ENCODE measurements at places on chromosomes 1 and 21.

- DNase-seq, result no peak
Measured at GRCh38 chr1:93839307-93839706, 39.7 kb downstream of the DNTTIP2 start.

DNA sequence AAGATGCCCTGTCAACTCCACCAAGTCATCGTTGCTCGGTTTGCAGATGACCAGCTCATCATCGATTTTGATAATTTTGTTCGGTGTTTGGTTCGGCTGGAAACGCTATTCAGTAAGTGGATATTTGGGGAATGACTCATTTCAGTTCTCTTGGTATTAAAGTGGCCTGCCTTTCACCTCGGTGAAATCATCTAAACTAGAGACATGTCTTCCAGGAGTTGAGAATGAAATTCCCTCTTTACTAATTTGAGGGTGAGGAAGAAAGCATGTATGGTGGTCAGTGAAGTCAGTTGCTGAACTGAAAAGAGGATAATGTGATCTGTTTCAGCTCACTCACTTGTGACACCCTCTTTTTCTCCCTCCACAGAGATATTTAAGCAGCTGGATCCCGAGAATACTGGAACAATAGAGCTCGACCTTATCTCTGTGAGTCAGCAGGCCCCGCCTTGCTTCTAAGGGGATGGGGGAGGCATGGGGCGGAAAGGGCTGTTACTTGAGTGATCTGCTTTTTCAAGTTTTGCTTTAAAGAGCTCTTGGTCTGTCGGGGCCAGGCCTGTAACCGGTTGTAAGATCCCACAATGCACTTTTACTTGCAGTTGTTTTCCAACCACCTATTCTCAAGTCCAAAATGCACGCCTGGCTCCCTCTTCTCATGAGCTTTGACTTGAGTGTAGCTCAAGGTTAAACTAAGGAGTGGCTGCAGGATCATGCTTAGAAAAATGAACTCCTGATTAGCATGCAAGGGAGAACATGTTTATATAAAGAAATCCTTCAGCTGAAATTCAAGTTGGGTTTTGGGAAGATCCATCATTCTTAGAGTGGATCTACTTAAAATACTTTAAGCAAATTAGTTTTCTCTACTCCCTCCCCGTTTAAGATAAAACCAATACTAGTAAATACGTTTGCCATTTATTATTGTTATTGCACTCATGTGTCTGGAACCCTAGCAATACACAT is 59.8 kb downstream of the CAPN2 start:
- DNase-seq, result peak; percentile 79

- no peak for DNase-seq
Measured at GRCh38 chr1:103362348-103363007, 163.0 kb upstream of the RNPC3 start.

- DNase-seq, result no peak
Measured at GRCh38 chr1:159307346-159308020, 5.3 kb downstream of the FCER1A start.

DNA sequence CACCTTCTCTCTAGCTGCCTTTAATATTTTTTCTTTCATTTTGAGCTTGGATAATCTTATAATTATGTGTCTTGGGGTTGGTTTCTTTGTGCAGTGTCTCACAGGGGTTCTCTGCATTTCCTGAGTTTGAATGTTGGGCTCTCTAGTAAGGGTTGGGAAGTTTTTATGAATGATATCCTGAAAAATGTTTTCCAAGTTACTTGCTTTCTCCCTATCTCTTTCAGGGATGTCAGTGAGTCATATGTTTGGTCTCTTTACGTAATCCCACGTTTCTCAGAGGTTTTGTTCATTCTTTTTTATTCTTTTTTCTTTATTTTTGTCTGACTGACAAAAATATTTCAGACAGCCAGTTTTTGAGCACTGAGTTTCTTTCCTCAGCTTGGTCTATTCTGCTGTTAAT is 55.4 kb upstream of the CCDC190 start:
- DNase-seq, result no peak

GRCh38 chr1:85199667-85200462 is 951 bp downstream of the SYDE2 start:
- DNase-seq, result no peak

DNA sequence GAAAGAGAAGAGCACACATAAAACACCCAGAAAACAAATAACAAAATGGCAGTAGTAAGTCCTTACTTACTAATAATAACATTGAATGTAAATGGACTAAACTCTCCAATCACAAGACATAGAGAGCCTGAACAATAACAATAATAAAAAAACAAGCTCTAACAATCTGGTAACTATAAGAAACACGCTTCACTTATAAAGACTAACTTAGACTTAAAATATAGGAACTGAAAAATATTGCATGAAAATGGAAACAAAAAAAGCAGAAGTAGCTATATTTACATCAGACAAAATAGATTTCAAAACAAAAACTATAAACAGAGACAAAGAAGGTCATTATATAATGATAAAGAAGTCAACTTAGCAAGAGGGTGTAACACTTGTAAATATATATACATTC is 83.1 kb upstream of the LYPLAL1 start:
- DNase-seq, result no peak

- DNase-seq, result peak; percentile 66
Measured at GRCh38 chr1:109929588-109930251, 19.1 kb downstream of the CSF1 start.

GRCh38 chr21:44520326-44521300 is 19.4 kb downstream of the KRTAP10-1 start:
- DNase-seq, result no peak

DNA sequence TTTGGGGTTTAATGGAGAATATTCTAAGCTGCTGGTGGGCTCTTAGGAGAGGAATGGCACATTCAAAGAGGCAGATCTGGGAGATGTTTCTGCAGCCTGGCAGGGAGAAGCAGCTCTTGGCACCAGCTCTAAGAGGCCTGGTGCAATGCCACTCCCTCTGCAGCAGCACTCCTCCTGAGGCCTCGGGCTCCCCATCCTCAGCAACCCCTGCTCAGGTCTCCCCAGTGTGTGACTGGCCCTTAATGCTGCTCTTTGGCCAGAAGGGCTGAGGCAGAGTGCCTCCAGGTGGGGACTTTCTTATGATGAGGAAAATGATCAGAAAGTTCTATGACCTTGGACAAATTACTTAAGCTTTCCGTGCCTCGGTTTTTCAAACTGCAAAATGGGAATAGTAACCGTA is 55.5 kb downstream of the MAB21L3 start:
- no peak for DNase-seq

- DNase-seq, result no peak
Measured at GRCh38 chr1:208909011-208909984, 665.1 kb upstream of the PLXNA2 start.

DNA sequence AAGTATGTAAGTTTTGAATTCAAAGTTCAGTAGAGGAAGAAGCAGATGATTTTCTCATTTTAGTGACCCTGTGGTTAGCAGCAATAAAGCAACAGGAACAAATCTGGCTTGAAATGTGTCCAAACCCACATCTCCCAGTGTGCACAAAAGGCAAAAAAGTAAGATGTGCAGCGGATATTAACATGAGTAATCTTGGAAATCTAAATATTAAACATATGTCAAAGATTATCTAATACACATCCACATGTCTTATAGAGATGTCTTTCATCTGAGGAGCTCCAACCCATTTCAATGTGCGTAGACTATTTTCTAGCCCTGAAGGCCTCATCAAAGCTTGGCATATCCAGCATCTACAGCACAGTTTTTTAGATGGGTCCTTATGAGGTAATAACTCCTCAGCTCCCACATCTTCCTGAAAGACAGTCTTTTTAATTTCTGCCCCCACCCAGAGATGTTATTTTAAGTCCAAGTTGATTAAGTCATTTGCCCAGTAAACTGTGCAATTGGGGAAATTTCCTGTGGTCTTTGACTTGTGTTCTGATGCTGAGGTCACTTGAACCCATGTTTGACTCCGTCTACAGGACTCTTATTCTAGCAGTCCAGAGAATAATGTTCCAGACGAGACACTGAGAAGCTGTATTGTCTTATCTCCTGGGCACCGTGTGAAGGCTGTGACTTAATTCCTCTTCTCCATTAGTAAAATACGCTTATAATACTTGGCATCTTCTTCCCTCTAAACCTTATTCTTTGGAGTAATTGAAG is 73.7 kb downstream of the LMO4 start:
- no peak for DNase-seq

- DNase-seq, result no peak
Measured at GRCh38 chr1:185250063-185250462, 67.0 kb downstream of the IVNS1ABP start.

GRCh38 chr1:110059133-110059863 is 11.2 kb downstream of the ALX3 start:
- DNase-seq, result peak; percentile 18

- DNase-seq, result peak; percentile 72
Measured at GRCh38 chr1:161258439-161259344, at the start of gene PCP4L1. Gene PCP4L1 (plus strand): TSS chr1:161258745. CDS start chr1:161258975, 230 bp downstream.

DNA sequence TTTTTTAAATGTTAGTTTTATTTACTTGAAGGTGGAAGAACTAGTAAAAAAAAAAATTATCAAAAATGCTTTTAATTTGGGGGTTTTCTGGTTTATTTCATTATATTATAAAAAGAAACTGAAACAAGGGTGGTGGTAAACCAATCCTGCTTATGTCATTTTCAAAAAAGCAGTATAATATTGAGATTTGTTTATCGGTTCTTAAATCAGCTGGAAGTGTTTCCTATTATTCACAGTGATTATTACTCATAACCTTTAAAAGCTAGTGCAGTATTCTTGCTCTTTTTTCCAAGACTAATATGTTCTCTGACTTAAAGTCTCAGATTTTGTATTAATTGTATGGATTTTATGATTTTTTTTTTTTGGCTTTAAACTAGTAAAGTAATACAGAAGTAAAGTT is 5.4 kb upstream of the LRRC40 start:
- no peak for DNase-seq

GRCh38 chr1:113898241-113898814 is 6.3 kb downstream of the AP4B1 start:
- DNase-seq, result no peak

GRCh38 chr21:46226146-46226545 is 2.4 kb downstream of the LSS start:
- no peak for DNase-seq

GRCh38 chr1:98201666-98202081 is 280.8 kb upstream of the DPYD start:
- no peak for DNase-seq

- DNase-seq, result no peak
Measured at GRCh38 chr1:205492201-205492667, 12.2 kb upstream of the CDK18 start.

- DNase-seq, result no peak
Measured at GRCh38 chr21:25887646-25888306, 153.0 kb downstream of the GABPA start.

DNA sequence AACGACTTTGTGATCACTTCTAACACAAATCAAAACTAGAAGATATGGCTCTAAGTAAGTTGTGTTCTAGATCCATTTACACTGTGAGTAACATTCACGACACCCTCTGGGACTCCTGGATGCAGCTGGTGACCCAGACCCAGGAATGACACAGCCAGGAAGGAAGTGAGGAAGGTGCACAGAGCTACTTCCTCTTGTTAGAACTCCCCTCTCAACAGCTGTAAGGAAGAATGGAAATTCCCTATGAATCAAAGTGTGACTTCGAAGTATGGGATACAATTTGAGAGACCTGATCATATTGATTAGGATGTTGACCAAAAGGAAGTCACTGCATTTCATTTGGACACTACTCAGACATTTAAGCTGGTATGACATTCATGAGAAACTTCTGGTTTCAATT is 185.3 kb downstream of the NRIP1 start:
- DNase-seq, result no peak

GRCh38 chr1:212614453-212615200 is 6.1 kb downstream of the ATF3 start:
- DNase-seq, result no peak

GRCh38 chr21:44739316-44739715 is 27.9 kb upstream of the TSPEAR start:
- DNase-seq, result no peak

GRCh38 chr1:212769459-212770167 is 22.0 kb downstream of the NSL1 start:
- DNase-seq, result no peak

- DNase-seq, result no peak
Measured at GRCh38 chr1:26335774-26336476, 18.0 kb downstream of the CRYBG2 start.

DNA sequence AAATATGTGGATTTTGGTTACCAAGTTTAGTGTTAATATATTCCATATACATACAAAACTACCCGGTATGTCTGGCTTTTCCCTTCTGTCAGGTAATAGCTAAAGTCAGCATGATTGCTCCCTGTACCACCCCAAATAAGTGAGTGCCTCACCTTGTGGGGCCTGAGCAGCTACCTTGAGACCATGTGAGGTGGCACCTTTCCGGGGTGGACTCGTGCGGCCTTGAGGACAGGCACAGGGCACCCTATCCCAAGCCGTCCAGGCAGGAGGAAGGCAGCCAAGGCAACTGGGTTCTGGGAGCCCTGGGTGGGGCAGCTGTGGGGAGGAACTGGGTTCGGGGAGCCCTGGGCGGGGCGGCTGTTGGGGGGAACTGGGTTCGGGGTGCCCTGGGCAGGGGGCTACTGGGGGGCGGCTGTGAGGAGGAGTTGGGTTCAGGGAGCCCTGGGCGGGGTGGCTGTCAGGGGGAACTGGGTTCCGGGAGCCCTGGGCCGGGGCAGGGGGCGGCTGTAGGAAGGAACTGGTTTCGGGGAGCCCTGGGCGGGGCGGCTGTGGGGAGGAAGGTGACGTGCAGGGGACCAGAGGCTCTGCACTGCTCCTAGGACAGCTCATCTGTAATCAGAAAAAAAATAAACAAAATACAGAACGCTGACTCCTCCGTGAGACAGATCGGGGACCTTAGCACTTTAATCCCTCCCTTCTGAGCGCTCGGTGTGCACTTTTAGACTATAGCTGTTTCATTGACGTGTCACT is 63.3 kb downstream of the POFUT2 start:
- peak; percentile 56 for DNase-seq

DNA sequence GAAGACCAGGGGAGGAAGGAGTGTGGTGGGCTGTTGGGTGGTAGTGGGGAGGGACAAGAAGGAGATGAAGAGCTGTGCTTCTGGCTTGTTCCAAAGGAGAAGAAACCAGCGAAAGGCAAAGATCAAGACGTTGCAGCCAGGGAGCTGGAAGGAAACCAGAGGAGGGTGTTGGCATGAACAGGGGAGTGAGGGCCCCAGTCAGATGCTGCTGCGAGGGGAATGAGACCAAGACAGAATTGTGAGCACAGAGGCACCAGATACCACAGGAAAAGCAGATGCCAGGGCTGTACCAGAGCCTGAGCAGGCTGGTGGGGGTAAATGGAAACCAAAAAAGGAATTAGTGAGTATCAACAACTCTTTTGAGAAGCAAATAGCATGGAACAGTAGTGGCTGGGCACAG is 6.0 kb downstream of the LAD1 start:
- DNase-seq, result no peak

DNA sequence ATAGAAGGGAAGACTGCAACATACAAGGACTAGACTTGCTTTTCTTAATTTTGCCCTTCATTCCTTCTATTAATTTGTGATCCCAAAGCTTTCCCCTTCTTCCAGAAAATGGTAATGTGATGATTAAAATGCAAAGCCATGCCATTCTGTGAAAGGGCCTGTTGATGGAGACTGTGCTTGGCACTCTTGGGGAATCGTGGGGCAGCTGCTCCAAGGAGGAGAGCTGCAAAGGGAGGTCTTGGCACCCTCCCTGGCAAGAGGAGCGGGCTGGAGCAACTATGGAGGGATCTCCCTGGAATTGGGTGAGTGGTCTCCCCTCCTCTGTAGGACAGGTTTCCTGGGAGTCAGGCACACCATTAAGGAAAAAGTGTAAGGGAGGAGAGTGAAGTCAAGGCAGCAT is 16.6 kb downstream of the CACNA1S start:
- no peak for DNase-seq

Measured in right cardiac atrium (tissue), 5 donors.